ENCODE measurements at places on chromosomes 7 and 10.

DNA sequence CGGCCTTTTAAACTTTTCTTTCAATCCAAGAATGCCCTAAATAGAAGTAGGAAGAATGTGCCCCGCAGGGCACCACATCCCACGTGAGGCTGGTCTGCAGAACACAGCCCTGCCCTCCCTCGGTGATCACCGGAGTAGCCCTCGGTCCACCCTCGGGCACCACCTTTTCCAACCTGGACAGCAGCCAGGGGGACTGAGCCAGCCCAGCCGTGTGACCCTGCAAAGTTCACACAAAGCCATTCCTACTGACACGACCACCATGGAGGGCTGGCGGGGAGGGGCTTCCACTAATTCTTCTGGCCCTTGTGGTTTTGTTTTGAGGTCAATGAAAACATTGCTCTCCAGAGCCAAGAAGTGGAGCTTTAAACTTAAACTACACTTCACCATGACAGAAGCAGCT lies 132.2 kb downstream of the TCERG1L start:
- H3K36me3 ChIP-seq = no peaks in the 10 kb centered on the region
- no peak for DNase-seq
- H3K4me1 ChIP-seq = no peaks in the 10 kb centered on the region
- H3K27me3 ChIP-seq = peaks cover 16% of the 10 kb centered on the region
- H3K27ac ChIP-seq = no peak overlapping the region

GRCh38 chr10:117441812-117442443 lies 66.7 kb upstream of the PDZD8 start:
- no peaks in the 10 kb centered on the region for H3K4me1 ChIP-seq
- H3K27me3 ChIP-seq = no peaks in the 10 kb centered on the region
- no peak for DNase-seq

DNA sequence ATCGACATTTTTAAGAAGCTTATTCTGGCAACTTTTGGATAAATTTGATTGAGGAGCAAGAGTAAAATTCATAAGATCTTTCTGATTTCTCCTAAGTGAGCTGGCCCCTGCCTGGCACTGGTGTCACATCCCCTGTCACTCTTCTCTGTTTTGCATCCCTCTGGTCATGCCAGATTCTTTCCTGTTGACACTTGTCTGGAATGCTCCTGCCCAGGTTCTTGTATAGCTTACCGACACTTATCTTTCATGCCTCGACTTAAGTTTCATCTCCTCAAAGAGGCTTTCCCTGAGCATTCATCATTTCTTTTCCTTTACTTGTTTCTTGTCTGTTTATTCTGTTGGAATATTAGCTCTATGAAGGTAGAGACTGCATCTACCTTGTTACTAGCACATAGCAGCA lies 22.2 kb upstream of the AASS start:
- no peak overlapping the region for H3K4me3 ChIP-seq
- no peaks in the 10 kb centered on the region for H3K36me3 ChIP-seq
- H3K27ac ChIP-seq = no peak overlapping the region
- DNase-seq = no peak
- no peaks in the 10 kb centered on the region for H3K27me3 ChIP-seq

DNA sequence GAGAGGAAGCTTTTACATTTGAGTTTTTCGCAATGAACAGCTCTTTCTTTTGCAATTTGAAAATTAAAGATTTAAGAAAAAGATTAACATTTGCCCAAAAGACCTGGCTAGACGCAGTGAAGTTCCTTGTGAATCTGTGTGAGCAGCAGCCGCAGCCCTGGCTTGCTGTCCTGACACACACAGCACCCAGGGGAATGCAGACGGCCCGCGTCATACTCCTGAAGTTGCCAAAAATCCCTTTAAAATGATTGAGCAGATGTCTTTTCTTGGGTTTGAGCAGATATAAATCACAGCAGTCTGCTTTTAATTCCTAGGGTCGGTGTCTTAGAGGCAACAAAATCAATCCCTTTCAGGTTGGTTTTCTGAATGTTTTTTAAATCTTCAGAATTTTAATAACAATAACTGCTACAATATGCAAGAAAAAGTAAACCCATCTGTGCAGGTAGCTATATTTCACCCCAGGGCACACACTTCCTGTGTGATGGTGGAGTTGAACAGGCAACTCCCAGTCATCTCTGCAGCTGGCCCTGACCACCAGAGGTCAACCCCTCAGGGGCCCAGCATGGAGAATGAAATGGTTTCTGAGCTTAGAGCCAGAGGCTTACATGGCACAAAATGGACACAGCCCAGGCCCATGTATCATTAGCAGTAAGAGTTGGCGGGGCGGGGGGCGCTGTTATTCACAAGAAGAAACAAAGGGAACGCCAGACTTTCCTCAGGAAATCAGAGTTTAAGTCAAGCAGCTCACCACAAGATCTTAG lies 32.2 kb upstream of the TRIL start:
- H3K4me3 ChIP-seq = no peak overlapping the region
- H3K36me3 ChIP-seq = no peaks in the 10 kb centered on the region
- DNase-seq = no peak
- H3K27ac ChIP-seq = no peak overlapping the region

- H3K4me3 ChIP-seq = no peak overlapping the region
- peaks cover 12% of the 10 kb centered on the region for H3K36me3 ChIP-seq
- H3K27ac ChIP-seq = no peak overlapping the region
- no peaks in the 10 kb centered on the region for H3K27me3 ChIP-seq
- H3K4me1 ChIP-seq = no peaks in the 10 kb centered on the region
Measured at GRCh38 chr7:2782121-2782520, 62.0 kb downstream of the GNA12 start.

- no peaks in the 10 kb centered on the region for H3K27me3 ChIP-seq
- H3K4me3 ChIP-seq = peak overlapping the region; percentile 91
- peaks cover 59% of the 10 kb centered on the region for H3K4me1 ChIP-seq
- no peaks in the 10 kb centered on the region for H3K36me3 ChIP-seq
- H3K27ac ChIP-seq = peak overlapping the region; percentile 78
Measured at GRCh38 chr10:68560943-68561864, 1.1 kb downstream of the TET1 start.

DNA sequence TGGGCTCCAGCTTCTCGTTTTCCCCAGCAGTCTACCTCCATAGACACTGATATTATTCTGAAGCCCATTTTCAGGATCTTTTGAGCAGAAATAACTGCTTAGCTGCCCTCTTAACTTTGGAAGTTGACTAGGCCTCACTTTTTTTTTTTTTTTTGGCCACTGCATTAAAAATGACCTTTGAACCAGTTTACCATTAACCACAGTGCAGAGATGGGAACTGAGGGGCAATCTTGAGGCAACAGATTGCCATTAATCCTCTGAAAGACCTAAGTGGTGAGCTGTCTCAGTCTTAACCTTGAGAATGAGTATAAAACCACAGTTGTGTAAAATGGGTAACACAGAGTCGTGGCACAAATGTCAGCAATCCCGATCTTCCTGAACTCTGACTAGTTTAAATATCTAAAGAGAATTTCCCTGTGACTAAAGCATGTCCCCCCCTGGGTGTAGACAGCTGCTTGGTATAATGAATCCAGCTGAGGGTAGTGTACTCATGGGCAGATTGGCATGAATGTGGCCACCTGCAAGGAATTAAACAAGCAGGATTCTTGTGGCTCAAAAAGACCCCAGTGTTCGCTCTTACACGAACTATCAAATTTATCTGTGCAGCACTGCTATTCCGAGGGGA lies 46.1 kb upstream of the FMC1 start:
- peak; percentile 34 for DNase-seq
- H3K27me3 ChIP-seq = no peaks in the 10 kb centered on the region

DNA sequence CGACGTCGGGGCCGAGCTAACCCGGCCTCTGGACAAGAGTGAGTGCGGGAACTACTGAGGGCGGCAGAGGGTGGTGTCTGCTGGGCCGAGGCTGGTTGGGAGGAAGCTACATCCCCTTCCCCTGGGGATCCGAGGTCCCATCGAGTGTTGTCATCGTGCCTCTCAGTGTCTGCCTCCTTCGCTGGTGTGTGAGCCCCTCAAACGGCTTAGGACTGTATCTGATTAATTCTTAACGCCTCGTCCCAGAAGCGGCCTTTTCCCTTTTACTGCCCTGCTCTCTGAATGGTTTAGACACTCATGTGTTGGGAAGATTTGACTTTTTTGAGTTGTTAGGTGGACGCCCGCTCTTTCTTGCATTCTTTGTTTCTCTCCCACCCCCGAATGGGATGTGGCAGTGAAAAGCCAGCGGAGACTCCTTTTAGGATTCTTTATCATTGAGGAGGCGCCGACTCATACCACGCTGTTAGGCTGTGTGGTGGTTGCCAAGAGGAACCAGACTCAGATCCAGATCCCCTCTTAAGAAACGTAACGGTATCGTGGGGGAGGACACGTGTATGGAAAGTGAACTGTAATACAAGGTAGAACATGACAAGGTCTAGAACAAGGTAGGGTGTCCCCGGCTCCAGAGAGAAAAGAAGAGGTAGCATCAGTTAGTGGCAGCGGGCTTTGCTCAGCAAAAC lies 631 bp downstream of the SUPV3L1 start:
- no peak for DNase-seq
- no peaks in the 10 kb centered on the region for H3K27me3 ChIP-seq
- peaks cover 5% of the 10 kb centered on the region for H3K36me3 ChIP-seq
- H3K27ac ChIP-seq = peak overlapping the region; percentile 98
- peak overlapping the region; percentile 93 for H3K4me3 ChIP-seq

DNA sequence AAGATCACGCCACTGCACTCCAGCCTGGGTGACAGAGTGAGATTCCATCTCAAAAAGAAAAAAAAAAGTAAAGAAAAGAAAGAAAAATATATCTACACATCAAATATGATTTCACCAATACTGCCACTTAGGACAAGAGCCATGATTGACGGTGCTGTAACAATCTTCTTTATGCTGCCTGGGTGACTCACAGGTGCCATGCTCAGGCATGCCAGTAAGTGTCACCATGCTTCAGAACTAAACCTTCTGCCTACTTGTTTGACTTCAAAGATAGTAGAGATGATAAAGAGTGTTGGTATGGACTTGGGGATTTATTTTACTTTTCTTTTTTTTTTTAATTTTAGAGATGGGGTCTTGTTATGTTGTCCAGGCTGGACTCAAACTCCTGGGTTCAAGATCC lies 33.6 kb upstream of the DNMBP start:
- no peak overlapping the region for H3K4me3 ChIP-seq
- no peak overlapping the region for H3K27ac ChIP-seq
- peaks cover 9% of the 10 kb centered on the region for H3K36me3 ChIP-seq
- no peaks in the 10 kb centered on the region for H3K27me3 ChIP-seq
- peaks cover 20% of the 10 kb centered on the region for H3K4me1 ChIP-seq
- no peak for DNase-seq

- H3K27ac ChIP-seq = no peak overlapping the region
- no peak for DNase-seq
- H3K36me3 ChIP-seq = no peaks in the 10 kb centered on the region
- no peaks in the 10 kb centered on the region for H3K27me3 ChIP-seq
- peaks cover 6% of the 10 kb centered on the region for H3K4me1 ChIP-seq
- H3K4me3 ChIP-seq = no peak overlapping the region
Measured at GRCh38 chr7:134280508-134280907, 36.2 kb downstream of the SLC35B4 start.

DNA sequence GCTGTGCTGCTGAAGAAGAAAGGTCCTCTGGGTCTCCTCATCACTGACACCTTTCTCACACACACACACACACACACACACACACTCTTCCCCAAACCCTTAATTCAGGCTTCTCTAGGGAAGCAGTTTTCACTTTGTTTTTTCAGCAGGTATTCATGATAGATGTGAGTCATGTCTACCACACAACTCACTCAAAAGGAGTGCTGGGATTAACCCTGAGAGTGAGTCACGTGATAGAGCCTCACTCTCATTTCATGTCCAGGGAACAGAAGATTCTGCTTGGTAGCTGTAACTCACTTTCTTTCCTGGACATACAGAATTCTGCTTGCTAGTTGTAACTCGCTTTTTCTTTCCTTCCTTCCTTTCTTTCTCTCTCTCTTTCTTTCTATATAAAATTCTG lies 45.4 kb downstream of the VIM start:
- H3K36me3 ChIP-seq = no peaks in the 10 kb centered on the region
- DNase-seq = no peak
- peaks cover 8% of the 10 kb centered on the region for H3K4me1 ChIP-seq
- no peaks in the 10 kb centered on the region for H3K27me3 ChIP-seq
- H3K27ac ChIP-seq = no peak overlapping the region

DNA sequence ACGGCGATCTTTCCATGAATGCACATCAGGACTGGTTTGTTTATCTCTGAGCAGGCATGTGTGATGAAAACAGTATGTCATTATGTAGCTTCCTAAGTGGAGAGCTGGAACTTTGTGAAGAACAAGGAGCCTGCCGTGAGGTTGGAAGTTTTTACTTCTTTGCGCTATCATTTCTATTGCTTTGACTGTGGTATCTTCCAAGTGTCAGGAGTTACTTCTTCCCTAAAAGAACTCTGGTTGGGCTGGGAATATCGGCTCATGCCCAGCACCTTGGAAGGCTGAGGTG lies 167.4 kb upstream of the AHR start:
- no peaks in the 10 kb centered on the region for H3K36me3 ChIP-seq
- peak overlapping the region; percentile 86 for H3K27ac ChIP-seq
- no peaks in the 10 kb centered on the region for H3K27me3 ChIP-seq
- peak; percentile 22 for DNase-seq
- H3K4me1 ChIP-seq = peaks cover 88% of the 10 kb centered on the region
- peak overlapping the region; percentile 20 for H3K4me3 ChIP-seq

DNA sequence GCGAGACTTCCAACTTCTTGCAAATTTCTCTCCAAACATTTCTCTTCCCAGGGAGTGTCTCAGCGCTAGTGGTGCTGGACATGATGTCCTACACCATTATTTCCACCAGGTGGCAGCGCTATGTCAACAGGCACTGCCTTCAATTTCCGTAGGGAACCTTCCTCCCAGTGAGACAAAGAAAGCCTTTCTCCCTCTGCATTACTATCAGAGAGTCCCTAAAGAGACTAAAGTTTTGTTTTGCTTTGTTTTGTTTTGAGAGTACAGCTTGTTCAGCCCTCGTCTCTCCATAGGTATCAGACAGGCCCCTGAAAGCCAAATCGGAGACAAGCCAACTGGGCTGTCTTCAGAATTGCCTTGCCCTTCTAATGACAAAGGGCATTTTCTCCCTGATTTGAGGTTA lies 44.2 kb upstream of the GGCT start:
- no peak overlapping the region for H3K27ac ChIP-seq
- no peaks in the 10 kb centered on the region for H3K27me3 ChIP-seq
- H3K4me1 ChIP-seq = peaks cover 29% of the 10 kb centered on the region
- peak; percentile 78 for DNase-seq
- H3K36me3 ChIP-seq = no peaks in the 10 kb centered on the region

GRCh38 chr10:104337985-104338735 lies at the start of gene ITPRIP:
ITPRIP (minus strand) TSS chr10:104338465; CDS start chr10:104316051, 22,414 bp downstream.
- no peaks in the 10 kb centered on the region for H3K36me3 ChIP-seq

DNA sequence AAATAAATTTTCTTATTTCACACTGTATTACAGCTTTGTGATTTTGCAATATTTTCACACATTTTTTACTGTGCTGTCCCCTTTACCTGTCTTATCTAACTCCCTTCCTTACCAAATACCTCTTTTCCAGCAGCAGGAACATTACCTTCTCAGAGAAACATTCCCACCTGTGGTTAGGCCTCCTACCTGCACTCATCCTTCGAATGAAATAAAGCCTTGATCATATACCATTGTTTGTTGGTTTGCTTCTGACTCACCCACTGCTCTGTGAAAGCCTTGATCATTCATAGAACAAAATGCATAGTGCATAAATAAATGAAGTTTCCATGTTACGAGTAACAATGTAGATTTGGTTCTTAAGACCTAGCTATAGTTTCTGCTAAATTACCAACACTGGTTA lies 256.3 kb downstream of the ARL4A start:
- H3K27me3 ChIP-seq = no peaks in the 10 kb centered on the region
- no peak overlapping the region for H3K4me3 ChIP-seq
- H3K27ac ChIP-seq = no peak overlapping the region
- peak; percentile 14 for DNase-seq
- no peaks in the 10 kb centered on the region for H3K36me3 ChIP-seq
